Stimulated activated CD4-positive, alpha-beta T cell treated with anti-CD3 and anti-CD28 coated beads, TNF-alpha, amount 100 ng/mL, for 24 hours (primary cell): ENCODE measurements at places on chromosomes 11 and 22.

GRCh38 chr11:2789331-2789730 is 89.5 kb upstream of the KCNQ1OT1 start:
- no peak for DNase-seq

DNA sequence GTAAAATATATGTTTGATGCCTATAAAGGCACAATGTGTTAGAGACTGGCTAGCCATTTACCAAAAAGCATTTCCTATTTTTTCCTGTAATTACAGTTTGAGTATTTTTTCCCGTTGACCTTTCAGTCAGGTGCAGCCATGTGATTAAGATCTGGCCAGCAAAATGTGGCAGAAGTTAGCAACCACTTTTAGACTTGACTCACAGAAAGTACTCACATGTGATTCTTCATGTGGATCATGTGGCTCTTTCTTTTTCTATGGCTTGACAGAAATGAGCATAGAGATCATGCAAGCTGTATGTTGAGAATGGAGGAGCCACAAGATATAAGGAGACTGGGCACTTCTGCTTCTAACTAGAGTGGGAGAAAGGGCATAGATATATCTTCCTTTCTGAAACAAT is 27.3 kb upstream of the RAB38 start:
- DNase-seq: no peak

DNA sequence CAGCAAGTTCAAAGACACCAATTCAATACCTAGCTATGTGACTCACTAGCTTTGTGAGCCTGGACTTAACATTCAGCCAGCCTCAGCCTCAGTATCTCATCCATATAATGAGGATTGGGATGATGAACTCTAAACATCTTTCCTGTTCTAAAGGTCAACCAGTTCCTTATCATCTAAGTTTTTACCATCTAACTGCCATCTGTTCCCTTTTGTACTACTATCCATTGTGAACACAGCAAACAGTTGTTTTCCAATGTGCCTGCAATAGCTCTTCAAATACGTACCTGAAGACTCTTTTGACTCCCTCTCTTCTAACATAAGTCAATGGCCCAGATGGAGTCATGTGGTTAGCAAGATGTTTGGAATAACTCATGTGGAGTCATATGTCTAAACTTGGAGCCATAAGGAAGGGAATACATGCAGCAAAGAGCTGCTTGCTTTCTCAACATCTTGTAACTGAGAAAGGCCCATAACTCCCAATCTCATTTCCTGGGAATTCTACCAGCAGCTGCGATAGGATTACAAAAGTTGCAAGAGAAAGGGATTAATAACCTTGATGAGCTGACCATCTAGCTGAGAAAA is 19.4 kb downstream of the SYTL2 start:
- DNase-seq: no peak

DNA sequence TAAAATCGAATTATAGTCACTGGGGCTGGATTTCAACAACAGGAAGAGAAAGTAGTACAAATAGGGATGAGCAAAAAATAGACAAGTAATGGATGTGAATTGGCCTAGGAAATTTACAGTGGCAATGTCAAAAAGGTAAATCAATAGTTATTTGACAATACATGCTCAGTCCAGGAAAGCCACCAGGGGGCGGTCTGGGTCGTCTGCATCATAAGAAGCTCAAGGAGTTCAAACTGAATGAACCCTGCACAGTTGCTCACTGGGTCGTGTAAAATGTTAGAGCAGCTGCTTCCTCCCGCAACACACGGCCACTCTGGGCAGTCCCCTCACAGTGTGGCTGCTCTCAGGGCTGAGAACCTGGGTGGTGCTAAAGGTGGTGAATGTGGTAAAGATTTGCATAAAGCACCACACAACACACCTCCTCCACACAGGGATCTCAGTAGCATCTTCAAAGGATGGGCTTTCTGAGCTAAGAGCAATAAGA is 85.9 kb downstream of the ZNF280B start:
- DNase-seq: peak; percentile 41

DNA sequence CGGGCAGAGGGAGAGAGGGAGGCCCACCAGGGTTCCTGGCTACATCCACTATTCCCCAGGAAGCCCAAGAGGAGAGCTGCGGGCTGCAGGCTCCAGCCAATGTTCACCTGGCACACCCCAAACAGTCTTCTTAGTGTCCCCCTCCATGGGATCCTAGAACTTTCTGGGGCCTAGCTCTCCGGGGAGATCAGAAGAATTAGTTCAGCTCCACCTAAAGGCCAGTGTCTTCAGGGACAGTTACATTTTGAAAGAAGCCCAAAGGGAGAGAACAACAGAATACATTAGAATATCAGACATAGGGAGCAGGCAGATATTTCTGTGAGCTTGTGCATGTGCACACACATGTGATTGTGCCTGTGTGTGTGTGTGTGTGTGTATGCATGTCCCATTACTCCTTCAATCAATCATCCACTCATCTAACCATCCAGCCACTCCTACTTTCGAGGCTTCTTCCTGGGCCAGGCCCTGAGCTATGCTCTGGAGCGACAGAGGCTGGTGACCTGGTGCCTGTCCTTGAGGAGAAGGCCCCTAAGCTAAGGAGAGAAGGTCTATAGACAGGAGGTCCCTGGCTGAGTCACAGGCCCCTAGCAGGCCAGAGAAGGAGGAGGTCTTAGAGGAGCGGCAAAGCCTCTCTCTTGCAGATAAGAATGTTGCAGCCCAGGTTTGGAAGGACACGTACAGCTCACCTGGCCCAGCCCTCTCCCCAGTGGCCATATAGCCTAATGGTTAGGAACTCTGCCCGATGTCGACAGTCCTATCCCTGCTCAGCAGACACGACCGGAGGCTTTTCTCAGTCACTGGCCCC is 165.5 kb downstream of the DSCAML1 start:
- no peak for DNase-seq

DNA sequence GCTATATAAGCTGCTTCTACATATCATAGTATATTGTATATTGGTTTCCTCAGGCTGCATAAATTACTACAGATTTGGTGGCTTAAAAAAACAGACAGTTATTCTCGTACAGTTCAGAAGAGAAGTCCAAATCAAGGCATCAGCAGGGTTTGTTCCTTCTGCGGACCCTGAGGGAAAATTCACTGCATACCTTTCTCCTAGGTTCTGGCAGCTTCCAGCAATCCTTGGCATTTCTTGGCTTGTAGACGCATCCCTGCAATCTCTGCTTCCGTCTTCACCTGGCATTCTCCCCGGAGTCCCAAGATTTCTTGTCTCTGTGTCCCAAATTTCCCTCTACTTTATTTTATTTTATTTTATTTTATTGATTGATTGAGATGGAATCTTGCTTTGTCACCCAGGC is 142.8 kb downstream of the COMMD9 start:
- no peak for DNase-seq

- no peak for DNase-seq
Observed at GRCh38 chr11:94780432-94780831, 12.3 kb downstream of the AMOTL1 start.
